Thyroid gland (tissue), 4 donors: ENCODE measurements at places on chromosomes 1 and 21.

GRCh38 chr1:178294654-178295053 lies 200.8 kb downstream of the RASAL2 start:
- no peak for DNase-seq

GRCh38 chr1:57966751-57967406 lies 543.0 kb upstream of the DAB1 start:
- no peak for DNase-seq

DNA sequence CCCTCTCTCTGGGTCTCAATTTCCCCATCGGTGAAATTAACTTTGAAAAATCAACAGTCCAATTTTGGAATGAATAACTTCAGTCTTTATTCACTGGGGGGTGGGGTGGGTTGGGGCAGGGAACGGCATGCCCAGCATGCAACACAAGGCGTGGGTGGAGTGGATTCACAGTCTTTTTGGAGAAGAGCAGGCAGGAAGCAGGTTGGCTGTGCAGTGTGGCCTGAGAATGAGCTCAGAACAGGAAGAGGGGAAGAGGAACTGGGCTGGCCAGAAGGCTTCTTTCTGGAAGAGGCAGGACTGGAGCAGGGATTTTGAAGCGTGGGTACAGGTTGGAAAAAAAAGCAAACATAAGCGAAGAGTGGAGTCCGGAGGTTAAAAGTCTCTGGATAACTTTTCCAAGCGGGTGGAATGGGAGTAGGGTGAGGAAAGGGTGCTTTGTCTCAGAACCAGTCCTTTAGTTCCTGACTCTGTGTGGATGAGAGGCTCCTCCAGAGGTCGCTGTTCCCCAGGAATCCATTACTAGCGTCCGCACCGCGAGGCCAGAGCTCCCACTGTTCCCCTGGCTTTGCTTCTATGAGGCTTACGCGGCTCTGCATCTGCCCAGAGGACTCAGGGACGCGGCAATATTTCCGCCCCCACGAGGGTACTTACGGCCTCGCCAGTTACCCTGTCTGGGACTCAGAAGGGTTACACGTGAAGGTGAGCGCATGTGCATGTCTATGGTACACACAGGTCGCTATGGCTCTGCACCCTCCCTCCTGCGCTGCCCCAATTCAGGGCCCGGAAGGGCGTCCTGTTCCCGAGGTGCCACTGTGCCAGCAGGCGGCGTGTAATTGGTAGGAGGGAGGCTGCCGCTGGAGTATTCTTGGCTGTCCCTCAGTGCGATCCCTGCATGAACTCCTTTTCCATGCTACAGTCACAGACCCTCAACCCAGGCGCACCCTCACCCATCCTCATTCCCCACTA lies 5.5 kb upstream of the FOXD2 start:
- DNase-seq: peak; percentile 77

DNA sequence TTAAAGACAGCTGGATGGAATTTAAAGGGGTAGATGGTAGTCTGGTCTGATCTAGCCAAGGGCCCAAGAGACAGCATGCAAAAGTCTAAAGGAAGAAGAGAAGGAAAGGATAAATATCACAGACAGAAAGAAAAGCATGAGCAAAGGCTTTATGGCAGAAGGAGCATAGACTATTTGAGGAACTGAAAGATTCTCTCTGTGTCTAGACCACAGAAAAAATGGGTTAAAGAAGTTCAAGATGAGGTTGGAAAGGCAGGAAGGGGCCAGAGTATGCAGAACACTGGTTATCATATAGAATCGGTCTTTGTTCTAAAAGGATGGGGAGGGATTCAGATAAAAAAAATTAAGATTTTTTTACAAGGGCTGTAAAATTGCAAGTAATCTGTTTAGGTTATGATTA lies 136.8 kb upstream of the SGIP1 start:
- no peak for DNase-seq

- no peak for DNase-seq
Measured at GRCh38 chr1:153368495-153368894, 6.9 kb downstream of the S100A12 start.

- no peak for DNase-seq
Measured at GRCh38 chr1:86787621-86788020, 83.2 kb downstream of the SH3GLB1 start.

GRCh38 chr1:206909883-206910318 lies 11.8 kb downstream of the FCMR start:
- no peak for DNase-seq

DNA sequence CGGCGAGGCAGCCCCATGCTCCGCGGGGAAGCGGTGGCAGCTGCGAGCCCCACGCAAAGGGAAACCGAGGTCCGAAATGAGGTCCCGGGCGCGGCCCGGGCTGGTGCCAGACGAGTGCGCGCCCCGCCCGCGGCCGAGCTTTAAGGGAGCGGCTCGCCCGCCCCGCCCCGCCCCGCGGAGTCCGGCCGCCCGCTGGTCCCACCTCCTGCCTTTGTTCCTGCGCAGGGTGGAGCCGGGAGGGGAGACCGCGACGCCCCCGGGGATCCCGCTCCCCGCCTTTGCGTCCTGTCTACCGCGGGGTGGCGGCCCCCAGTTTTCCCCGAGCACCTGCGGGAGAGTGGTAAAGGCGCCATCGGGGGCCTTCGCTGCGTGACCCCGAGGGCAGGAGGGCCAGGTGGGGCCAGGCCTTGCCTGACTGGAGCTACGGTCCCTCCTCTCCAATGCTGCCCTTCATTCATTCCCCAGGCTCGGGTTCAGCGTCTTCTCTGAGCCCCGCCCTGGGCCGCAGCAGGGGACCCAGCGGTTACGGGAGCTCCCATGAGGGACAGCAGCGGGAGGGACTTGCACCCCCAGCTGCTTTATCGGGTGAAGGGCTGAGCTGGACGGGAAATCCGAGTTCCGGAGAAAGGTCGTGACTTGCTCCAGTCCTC lies at the start of gene HES2:
HES2 (minus strand) TSS at position 116 of the 650 bp plus-strand sequence; CDS start at position 17, 99 bp downstream.
- DNase-seq: no peak

DNA sequence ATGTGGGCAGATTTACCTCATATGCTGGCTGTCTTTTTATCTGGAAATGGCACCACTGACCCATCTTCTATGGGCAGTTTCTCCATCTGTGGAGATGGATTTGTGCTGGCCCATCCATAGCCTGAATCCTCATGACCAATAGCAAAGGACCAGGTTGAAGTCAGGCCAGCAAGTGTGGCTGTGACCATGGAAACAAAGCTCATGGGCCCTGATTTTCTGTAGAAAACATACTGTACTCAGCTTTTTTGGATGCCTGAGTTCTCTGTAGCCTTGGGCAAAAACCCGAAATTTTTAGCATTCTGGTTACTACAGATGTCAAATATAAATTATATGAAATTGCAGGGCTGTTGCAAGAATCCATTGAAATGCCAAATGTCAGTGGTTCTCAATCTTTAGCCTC lies 155.0 kb downstream of the PLXNA2 start:
- no peak for DNase-seq
